CD4-positive, alpha-beta T cell treated with Interleukin-4 for 4 hours (primary cell): ENCODE measurements at places on chromosomes 6 and 20.

DNA sequence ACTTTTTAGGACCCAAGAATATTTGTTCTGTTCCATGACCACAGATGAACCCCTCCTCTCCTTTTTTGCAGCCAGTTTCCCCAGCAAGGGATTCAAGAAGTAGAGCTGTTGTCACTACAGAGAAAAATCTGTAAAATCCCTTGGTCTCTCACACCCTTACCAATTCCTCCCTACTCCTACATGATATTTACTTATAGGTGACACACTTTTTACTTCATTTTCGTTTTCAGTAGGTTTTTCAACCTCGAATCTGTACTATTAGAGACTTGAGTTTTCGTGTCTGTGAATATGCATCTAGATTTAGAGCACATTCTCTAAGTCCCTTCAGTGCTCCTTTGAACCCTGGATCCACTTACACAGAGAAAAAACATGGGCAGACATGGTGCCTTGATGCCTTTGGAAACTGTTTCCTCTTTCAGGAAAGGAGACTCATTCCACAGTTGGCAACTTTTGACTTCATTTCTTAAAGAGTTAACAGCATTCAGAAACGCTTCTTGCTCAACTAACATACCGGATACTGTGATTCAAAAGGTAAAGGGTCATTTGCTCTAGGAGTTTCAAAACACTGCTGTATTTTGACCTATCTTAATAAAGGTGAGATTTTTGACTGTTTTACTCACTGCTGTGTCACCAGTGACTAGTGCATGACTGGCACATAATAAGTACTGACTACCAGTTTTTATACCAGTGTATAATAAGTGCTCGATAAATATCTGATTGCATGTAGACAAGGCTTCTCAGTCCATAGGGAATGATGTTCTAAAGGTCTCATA lies 50.6 kb downstream of the LAMA4 start:
- DNase-seq: no peak

GRCh38 chr20:16689906-16690305 lies 39.9 kb upstream of the SNRPB2 start:
- no peak for DNase-seq

GRCh38 chr20:40651151-40651550 lies 37.9 kb downstream of the MAFB start:
- DNase-seq: no peak

DNA sequence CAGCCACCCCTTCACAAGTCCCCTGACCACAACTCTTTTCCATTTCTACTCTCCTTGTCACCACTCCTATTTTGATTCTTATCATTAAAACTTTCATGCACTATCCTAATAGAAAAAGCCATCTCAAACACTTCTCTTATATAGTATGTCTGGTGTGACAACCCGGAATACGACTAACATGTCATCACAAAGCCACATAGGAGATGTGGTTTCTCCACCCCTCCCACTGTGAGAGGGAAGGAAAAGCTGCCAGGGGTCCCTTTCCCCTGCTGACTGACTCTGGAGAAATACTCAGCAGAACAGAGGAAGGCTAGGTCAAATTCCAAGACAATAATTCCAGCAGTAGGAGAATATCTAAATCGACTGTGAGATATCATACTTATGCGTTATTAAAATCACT lies 193.0 kb upstream of the KCNK16 start:
- DNase-seq: no peak

- DNase-seq: no peak
Observed at GRCh38 chr6:23137611-23138010, 568.2 kb downstream of the HDGFL1 start.

GRCh38 chr6:144246988-144247387 lies 38.1 kb upstream of the UTRN start:
- DNase-seq: no peak

- peak; percentile 43 for DNase-seq
Observed at GRCh38 chr6:32087574-32088486, 21.3 kb downstream of the TNXB start.

GRCh38 chr6:106194949-106195921 lies 109.1 kb downstream of the PRDM1 start:
- DNase-seq: peak; percentile 70

DNA sequence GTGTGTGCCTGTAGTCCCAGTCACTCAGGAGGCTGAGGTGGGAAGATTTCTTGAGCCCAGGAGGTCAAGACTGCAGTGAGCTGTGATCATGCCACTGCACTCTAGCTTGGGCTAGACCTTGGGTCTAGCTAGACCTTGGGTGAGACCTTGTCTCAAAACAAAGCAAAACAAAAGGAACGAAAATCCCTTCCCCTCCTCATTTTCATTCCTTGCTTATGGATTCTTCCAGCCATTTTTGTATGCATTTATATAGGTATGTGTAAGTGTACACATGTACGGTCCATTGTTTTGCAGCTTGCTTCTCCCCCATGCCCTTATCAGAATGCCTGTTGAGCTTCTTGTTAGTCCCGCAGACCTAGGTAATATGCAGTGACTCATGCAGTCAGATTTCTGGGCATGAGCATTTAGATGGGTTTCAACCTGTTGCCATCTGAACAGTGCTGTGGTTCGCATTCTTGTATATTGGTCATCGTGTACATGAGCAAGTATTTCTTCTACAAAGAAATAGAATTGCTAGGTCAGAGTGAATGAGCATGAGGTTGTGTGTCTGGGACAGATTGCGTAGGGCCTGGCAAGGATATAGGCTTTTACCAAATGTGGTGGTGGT lies 73.2 kb downstream of the ATRN start:
- DNase-seq: no peak

DNA sequence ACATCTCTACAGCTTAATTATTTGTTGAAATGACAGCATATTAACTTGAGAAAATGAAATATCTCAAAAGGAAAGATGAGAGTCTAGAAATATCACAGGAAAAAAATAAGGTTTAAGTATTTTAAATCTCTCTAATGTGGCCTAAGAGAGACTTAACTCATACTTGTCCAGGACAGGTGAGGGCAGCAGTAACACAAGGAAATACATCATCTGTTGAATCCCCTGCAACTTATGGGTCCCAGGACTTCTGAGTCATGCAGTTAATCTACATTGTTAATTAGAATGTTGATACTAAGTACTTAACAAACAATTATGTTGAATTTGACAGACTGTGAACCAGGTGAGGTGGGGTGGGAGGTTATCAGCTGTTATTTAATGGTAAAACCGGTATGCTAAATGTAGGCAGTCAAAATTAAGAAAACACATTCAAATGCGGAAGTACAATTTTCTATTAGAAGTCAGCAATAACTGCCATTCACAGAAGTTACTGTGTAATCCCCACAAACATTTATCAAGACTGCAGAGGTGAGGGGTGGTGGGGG lies 87.9 kb downstream of the CEP57L1 start:
- DNase-seq: no peak

GRCh38 chr6:101779051-101779844 lies 385.7 kb downstream of the GRIK2 start:
- DNase-seq: no peak

GRCh38 chr6:6560909-6561308 lies 27.6 kb upstream of the LY86 start:
- no peak for DNase-seq

GRCh38 chr6:3633711-3634110 lies 117.8 kb downstream of the PXDC1 start:
- DNase-seq: no peak

GRCh38 chr20:53678990-53679596 lies 85.5 kb upstream of the ZNF217 start:
- DNase-seq: no peak

DNA sequence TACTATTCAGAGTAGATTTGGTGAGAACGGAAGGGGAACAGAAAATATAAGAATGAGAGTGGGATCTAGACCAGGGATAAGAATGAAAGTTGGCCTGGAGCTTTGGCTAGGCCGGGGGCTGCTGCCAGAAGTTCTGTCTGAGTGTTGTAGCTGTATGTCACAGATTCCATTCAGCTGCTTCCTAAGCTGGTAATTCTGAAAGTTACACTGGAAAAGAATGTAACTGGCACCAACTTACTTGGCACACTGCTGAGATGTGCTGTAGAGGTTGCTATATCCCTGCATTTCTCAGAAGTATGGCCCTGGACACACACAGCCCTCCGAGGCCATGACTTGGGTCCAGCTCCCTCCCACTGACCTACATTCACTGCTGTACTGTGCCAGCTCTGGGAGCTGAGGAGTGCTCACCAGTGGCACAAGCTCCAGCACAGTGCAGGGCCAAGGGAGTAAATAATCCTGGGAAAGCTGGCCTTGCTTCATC lies 25.8 kb upstream of the TMEM217 start:
- DNase-seq: no peak

DNA sequence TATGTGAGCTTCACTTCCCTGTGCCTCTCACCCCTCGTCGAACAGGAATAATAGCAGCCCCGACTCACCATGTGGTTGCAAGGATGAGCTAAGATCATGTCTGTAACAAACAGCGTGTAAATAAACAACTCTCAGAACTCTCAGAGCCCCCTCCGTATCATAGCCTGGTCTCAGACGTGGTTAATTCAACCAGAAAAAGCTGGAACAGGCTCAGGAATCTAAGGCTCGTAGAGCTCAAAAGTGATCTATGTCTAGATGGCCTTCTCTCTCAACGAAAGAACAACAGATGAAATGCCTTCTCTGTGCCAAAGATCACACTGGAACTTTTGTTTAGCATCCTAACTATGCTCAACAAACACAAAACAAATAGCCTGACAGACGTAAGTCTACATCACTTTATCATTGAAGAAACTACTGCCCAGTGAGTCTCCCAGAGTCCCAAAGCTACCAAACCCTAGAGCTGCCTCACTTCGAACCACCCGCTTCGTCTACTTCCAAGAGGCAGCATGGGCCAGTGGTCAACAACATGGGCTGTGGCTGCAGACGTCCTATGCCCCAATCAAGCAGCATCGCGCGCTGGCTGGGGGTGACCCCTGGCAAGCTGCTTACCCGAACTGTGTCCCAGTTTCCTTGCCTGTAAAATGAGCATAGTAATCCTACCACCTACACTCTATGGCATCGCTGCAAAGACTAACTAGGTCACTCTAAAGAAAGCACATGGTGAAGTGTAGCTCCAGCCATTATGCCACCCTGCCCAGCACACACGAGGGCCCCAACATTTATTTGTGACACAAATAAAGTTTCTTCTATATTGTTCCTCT lies 35.1 kb downstream of the NFATC2 start:
- DNase-seq: no peak

- no peak for DNase-seq
Observed at GRCh38 chr6:64220801-64221200, 585.2 kb downstream of the PHF3 start.

GRCh38 chr6:122894791-122895190 lies 101.2 kb upstream of the CLVS2 start:
- DNase-seq: no peak

DNA sequence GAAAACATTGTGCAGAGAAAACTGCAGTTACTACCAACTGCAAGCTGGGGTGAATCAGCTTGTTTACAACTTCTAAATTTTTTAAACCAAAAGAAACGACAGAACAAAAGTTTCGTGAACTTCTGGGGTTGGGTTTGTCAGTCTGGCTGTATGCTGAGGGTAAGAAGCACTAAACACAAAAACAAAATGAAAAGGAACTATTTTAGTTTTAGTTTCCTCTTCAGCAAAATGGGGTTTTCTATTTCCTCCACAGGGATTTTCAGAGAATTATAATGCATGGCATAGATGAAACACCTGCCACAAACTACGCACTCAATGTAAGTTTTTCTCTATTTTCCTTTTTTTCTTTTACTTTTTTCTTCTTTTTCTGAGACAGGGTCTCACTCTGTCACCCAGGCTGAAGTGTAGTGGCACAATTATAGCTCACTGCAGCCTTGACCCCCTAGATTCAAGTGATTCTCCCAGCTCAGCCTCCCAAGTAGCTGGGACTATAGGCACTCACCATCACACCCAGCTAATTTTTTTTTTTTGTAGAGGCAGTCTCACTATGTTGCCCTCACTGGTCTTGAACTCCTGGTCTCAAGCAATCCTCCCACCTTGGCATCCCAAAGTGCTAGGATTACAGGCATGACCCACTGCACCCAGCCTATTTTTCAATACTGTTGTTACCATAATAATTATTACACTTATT lies 40.6 kb downstream of the CGA start:
- no peak for DNase-seq

- no peak for DNase-seq
Observed at GRCh38 chr6:52174118-52174517, 12.1 kb upstream of the IL17A start.

DNA sequence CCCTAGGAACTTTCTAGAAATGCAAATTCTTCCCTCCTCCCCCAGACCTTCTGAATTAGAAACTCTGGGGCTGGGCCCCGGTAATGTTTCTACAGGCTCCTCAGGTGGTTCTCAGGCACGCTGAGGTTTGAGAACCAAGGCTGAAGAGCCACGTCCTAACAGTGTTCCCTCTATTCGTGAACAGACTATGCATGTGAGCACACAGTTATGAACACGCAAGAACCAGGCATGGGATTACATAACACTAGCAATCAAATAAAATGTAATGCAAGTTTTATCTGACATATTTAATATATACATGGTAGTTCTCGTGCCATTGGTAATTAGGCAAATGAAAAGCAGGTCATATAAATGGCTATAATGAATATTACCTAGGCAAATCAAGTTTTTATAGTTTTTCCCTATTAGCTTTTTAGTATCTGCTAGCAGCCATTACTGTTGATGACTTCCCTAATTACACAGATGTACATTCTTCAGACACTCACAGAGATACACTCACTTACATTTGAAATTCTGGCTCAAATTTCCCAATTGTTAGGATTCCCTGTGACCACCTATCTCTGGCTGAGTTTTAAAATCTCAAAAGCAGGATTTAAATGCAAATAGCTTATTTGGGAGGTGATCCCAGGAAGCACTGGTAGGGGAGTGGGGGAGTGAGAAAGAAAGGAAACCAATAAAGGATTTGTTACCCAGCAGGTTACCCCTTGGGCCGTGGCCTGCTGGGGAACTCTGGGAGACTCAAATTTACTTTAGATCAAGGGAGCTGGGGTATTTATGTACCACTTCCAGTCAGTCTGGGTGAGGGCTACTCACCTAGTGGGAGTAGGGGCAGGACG lies 104.1 kb downstream of the TCP11 start:
- no peak for DNase-seq

DNA sequence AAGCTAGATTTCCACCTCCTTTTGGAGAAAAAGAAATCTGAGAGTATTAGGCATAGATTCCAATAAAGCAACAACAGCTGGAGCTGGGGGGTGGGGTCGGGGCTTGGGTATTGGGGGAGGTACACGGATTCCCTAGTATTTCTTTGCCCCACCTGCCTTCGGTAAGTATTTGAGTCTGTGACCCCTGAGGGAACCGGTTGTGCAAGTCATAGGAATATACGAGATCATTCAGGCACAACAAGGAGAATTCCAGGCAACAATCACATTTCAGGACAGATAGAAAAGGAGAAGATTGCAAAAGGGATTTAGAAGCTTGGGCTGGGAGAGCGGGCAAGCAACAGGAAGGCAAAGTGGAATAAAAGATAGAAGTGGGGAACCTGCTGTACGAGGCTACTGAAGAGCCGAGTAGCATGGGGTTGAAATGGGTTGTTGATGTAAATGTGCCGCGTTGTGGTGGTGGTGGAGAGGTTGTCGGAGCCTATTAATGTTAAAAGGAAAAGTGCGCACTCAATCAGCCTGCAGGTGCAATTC lies 148.9 kb downstream of the BCAS1 start:
- no peak for DNase-seq

GRCh38 chr20:16498526-16499253 lies 74.6 kb downstream of the KIF16B start:
- DNase-seq: no peak
